GOT3 (cell line): ENCODE measurements at places on chromosomes 7 and 10.

DNA sequence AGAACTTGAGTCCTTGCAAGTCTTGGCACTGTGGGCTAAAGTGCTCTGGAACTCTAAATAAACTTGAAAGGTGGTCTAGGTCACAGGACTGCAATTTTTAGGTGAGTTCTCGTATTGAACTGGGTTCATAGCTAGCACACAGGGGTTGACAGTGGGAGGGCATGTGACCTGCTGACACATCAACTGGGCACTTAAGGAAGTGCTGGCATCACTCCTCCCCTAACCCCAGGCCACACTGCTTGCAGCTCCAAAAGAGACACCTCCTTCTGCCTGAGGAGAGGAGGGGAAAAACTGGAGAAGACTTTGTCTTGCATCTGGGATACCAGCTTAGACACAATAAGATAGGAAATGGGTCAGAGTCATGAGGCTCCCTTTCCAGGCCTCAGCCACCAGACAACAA lies 38.0 kb upstream of the AASS start:
- no peak for DNase-seq

DNA sequence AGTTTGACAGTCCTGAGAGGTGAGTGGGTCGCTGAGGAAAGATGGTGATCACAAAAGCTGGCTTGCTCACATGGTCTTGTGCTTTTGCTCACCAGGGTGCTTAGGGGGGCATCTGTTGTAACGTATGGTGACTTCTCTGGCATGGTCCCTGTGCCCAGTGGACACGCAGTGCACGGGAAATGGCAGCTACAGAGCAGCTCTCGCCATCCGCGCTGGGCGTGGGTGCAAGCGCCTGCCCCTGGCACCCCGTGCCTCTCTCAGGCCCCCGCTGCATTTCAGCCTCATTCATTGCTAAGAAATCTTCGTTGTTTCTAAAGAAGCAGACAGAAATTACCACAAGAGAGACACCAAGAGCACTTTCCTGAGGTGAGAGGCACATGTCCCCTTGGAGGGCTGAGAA lies 101.2 kb downstream of the FANK1 start:
- DNase-seq = no peak

GRCh38 chr7:84941291-84941690 lies 245.6 kb downstream of the SEMA3D start:
- DNase-seq = no peak

DNA sequence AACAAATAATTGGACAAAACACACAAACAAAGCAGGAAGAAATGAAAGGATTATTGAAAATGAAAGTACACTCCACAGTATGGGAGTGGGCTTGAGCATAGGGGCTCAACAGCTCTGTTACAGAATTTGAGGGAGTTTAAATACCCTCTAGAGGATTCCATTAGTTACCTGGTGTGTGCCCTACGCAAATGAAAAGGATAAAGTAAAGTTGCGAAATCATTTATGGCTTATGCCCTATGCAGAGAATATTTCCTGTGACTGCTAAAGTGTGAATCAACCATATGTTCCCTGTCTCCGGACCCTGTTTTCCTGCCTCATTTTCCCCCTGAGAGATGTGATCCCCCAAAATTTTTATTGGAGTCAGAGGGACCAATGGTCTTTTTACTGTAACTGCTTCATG lies 634.6 kb upstream of the CNTNAP2 start:
- DNase-seq = no peak

DNA sequence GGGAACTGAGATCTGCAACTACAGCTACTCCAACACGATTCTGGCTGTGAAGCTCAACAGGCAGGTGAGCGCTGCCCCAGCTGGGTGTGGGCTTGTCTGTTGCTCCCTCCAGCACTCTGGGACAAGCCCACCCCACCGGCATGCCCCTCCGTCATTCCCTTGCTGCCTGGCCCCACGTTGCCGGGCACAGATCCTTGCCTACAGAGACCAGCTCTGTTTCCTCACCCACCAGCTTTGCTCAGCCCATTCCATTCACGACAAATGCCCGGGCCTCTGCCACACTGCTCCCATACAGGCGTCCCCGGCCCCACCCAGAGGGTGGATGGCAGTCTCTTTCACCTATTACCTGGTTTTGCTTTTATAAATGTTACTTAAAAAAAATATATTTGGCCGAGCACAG lies 24.6 kb downstream of the WIPI2 start:
- no peak for DNase-seq

DNA sequence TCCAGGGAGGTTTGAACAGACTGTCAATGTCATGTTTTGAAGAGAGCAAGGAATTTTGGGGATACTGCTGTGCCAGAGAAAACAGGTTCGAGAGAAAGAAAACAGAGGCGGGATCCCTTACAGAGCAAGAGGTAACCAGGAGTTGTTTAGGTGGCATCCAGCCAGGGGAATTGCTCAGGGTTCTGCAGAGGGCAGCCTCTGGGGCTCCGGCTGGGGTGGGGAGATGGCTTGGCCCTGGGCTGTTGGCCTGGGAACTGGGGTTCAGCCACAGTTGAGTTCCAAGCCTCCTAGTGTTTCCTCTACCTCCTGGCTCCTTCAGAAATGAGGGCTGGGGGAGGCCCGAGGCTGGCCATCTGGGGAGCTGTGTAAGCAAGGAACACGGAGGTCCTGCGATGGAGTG lies 68.0 kb downstream of the CAMK1D start:
- DNase-seq = no peak
